ENCODE measurements at places on chromosomes 2 and 18. TPM values are rescaled to one million over a fixed set of nuclear protein-coding genes. Genes with fewer than 3 reads are reported as not detected.

C2orf15 gene
- polyA plus RNA-seq = not detected

DCDC2C gene
- polyA plus RNA-seq = 7.3 TPM

MC2R gene
- 1.8 TPM for polyA plus RNA-seq

ZNF236 gene
- polyA plus RNA-seq = 7.4 TPM

AGXT gene
- 0.06 TPM for polyA plus RNA-seq

CPS1 gene
- 4.4 TPM for polyA plus RNA-seq

AGPS gene
- 30.2 TPM for polyA plus RNA-seq

ALLC gene
- polyA plus RNA-seq = not detected

CD207 gene
- polyA plus RNA-seq = not detected

WDR43 gene
- polyA plus RNA-seq = 21.3 TPM

PJVK gene
- polyA plus RNA-seq = 6.3 TPM

BAZ2B gene
- not detected for polyA plus RNA-seq

MERTK gene
- 2.4 TPM for polyA plus RNA-seq

RND3 gene
- 62.0 TPM for polyA plus RNA-seq

HOXD1 gene
- polyA plus RNA-seq = not detected

TGFBRAP1 gene
- polyA plus RNA-seq = 11.4 TPM

UGT1A4 gene
- not detected for polyA plus RNA-seq

MTCL1 gene
- 36.9 TPM for polyA plus RNA-seq

PROM2 gene
- polyA plus RNA-seq = 0.92 TPM

PREPL gene
- polyA plus RNA-seq = 203 TPM

ARHGEF33 gene
- 0.81 TPM for polyA plus RNA-seq

CD8A gene
- 0.20 TPM for polyA plus RNA-seq

SYT4 gene
- polyA plus RNA-seq = not detected

SIX3 gene
- not detected for polyA plus RNA-seq

RAB17 gene
- polyA plus RNA-seq = 1.9 TPM

GALNT3 gene
- 1.5 TPM for polyA plus RNA-seq

ARHGAP28 gene
- 19.7 TPM for polyA plus RNA-seq

MOCOS gene
- not detected for polyA plus RNA-seq

DRC1 gene
- 0.12 TPM for polyA plus RNA-seq

PLCD4 gene
- 40.8 TPM for polyA plus RNA-seq

AQP12B gene
- polyA plus RNA-seq = not detected

CCDC178 gene
- polyA plus RNA-seq = 1.2 TPM

RAPGEF4 gene
- polyA plus RNA-seq = 16.7 TPM

CHRND gene
- polyA plus RNA-seq = 182 TPM
